ENCODE measurements at places on chromosomes 4 and X.

GRCh38 chr4:185779517-185779916, 32.5 kb downstream of the SORBS2 start:
- no peak for DNase-seq

DNA sequence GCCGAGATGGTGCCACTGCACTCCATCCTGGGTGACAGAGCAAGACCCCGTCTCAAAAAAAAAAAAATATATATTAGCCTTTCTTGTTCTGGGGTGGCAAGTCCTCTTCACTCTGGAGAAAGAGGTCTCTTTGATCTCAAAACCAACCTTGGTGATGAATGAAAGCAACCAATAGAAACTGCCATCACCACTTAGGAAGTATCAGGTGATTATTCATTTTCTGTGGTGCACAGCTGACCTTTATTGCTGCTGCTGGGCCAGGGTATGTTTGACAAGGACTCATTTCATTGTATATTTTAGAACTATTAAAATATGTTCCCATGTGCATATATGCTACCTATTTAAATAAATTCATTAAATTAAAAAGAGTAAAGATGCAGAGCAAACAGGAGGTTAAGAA, 76.0 kb upstream of the KIT start:
- DNase-seq: no peak

DNA sequence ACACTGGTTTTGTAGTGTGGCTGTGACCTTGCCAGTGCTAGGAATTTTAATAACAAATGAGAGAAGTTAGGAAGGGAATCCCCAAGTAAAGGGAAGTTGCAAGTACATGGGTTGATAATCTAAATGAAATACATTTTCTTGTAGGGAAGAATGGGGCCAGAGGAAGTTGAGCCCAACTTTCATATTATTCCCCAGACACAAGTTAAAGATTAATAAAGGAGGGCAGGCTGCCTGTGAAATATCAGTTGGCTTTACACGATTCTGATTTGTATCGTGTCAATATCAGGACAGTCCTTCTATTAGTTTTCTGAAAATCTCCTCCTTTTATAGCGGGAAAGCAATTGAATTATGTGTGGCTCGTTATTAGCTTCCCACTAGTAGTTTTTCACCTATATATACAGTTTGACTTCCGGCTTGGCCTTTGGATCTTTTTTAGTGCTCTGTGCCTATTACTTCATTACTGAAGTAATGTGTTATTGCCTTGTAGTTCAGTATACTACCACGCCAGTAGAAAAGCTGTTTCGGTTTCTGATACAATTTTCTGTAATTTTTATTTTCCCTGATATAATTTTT, 1.7 kb downstream of the PDLIM5 start:
- no peak for DNase-seq

DNA sequence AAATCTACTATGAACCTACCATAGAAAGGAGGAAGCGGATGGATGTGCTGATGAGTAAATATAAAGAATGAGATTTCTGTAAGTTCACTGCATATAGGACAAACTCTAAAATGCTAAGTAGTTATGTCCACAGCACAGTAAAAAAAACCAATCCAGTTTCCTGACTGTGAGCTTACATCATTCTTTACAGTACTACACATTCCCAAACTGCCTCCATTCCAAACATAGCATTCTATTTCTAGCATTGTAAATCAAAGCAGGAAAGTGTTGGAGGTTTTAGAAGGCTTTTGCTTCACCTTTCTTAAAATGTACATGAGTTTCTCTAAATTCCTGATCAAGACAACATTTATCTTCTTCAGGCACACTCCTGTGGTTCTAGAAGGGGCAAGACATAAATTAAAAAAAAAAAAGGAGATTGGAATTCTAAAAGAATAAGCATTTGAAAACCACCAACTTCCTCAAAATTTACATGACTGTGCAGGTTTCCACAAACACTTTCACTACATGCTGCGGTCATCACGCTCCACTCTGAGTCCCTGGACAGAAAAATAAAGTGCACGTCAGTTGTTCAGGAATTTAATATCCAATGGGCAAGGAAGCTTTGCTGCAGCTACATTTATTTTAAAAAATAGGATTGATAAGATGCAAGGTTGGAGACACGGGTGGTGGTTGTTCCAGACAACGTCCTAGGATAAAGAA, 297.6 kb upstream of the STS start:
- DNase-seq: no peak

DNA sequence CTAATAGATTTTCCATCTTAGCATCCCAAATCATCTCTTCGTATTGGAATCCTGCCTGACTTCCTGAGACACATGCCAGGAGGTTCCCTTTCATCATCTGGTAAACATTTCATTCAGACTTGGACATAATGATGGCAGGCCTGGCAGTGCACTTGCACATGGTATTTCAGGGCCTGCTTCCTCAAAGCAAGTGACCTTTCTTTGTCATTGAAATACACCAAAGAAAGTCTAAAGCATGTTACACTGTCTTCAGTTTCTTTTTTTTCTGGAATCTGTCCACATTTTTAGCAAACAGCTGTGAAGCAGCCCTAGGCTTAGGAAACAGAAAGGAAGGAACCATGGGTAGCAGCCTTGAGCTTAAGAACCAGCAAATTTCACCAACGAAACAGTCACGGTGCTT, 205.9 kb upstream of the VCX start:
- DNase-seq: no peak

DNA sequence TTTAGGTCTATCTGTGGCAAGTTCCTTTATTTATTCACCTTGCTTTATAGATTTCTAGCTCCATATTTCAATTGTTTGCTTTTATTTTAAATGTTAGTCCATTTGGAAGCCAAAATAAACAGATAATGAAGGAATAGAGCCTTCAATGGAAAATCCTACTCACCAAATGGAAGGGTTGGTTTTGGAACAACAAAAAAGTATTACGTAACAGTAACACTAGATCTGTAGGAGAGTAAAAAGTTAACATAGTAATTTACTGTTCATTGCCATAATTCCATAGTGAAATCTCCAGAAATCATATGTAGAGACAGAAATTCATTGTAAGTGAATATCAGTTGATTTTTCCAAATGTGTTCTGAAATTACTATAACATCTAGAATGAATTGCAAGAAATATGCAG, 34.6 kb downstream of the NWD2 start:
- no peak for DNase-seq

GRCh38 chr4:76772498-76773106, 125.3 kb downstream of the SOWAHB start:
- no peak for DNase-seq

DNA sequence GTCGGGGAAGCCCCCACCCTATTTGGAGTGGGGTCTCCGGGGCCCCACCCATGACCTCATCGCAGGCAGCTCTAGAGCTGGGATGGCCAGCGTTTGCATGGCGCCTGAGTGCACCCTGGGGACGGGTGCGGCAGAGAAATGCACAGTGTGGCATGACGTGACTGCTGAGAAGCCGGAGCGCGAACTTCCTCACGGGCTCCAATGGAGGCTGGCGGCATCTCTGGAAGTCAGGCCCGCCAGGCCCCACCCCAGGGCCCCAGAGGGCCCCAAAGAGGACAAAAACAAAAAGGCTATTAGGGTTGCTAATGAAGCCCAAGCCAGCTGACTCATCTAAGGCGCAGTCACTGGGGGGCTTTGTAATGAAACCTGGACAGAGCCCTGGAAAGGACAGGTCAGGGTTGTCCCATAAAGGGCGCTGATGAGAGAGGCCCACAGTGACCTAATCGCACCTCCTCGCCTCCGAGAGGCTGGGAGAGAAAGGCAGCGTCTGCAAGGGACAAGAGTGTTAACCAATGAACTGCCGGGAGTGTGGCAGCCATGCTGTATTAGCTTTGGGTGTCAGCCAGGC, 86.0 kb upstream of the C1QTNF7 start:
- no peak for DNase-seq

DNA sequence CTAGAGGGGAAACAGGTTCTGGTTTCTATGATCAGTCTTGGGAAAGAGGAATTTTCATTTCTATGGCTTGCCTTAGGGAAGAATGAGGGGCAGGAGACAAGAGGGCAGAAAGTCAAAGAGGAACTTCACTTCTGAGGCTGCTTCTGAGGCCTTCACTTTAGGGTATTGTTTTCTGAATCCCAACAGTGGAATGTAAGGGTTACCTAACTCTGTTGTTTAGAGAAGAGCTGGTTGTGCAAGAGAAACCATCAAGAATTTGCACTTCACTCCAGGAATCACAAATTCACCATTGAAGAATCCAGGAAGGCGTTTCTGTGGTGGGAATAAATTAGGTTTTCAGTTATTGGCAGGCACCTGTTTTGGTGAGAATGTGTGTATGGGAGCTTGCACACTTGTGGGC, 126.7 kb upstream of the AMOT start:
- DNase-seq: no peak

DNA sequence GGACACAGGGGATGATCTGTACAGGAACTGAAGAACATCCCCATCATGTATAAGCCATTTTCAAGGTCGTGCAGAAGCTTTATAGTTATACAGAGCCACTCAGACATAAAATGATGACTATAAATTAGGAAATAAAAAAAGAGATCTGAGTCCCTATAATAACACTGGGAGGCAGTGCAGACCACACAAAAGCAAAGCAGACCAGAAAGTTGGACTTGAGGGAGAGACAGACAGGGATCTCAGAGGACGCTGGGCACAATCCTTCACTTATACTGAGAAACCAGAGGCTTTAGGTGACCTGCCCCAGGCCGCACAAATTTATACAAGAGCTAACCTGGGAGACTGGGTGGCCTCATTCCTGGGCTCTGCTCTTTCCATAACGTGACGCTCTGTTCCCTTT, 70.5 kb downstream of the HADH start:
- DNase-seq: no peak

- no peak for DNase-seq
Measured at GRCh38 chr4:78566834-78567499, 15.4 kb downstream of the ANXA3 start.

DNA sequence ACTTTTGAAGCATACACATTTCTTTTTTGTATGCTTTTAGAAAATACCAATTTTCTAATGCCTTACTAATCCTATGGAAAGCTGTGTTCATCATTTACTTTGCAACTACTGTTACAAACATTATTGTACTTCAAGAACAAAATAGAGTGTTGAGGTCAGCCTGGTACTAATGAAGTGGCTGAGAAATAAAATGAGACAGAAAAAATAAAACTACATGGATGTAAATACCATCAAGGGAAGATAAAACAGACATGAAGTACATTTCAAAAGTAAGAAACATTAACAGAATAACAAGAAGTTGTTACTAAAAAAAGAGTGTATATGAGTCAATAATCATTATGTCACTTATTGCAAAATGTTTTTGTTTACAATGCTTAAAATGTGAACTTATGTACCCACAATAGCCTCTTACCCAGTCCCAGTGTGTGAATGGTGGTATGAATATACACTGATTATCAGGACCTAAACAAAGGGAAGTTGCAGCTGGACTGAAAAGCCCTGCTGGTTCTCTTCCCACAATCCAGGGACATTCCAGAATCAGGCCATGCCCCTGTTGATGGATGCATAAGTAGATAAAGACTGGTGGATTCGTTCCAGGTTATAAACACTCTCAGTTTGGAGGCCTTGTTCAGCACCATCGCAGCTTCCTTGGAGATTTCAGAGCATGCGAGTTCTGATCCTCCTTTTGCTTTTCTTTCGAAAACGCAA, 2.4 kb upstream of the CSN3 start:
- DNase-seq: no peak

DNA sequence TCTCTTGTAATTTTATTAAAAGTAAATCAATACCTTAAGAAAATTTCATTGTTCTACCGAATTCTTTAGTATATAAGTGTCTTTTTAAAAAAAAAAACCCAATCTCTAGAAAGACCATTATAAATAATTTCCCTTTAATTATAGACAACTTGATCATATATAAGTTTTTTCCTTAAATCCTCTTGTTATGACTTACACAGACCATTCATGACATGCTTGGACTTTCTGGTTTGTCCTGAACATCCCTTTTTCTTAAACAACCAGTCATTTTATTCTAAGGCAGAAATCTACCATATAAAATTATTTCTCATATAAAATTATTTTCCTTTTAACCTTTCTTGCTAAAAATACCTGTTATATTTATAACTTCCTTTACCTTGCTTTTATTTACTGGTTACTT, 15.4 kb upstream of the FHDC1 start:
- DNase-seq: no peak
